ENCODE measurements at places on chromosomes 2 and 18.

GRCh38 chr2:152384992-152385391 is 50.0 kb downstream of the FMNL2 start:
- no peak for DNase-seq

DNA sequence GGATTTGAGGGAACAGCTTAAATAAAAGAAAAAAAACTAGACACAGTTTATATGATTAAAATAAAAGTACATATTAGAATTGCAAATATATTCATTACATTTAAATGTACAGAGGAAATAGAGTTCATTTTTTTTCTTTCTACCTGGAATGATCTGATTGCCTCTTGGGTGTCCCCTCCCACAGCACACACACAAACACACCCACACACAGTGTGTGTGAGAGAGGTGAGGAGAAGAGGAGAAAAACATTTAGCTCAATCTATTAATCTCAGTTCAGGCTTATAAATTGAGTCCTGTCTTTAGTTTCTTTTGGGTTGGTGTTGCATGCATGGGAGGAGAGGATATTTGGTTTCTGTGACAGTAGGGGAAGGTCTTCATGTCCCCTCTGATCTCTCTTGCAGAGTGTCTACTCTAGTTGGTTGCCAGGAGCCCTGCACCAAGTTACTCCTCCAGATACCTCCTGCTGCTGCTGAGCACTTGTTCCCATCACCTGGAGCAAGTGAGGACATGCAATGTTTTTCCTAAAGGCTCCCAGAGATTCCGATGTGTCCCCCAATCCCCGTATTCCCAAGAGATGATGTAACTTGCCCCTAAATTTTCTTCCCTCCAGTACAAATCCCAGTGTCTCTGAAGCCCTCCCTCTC is 50.8 kb upstream of the REG3A start:
- no peak for DNase-seq

DNA sequence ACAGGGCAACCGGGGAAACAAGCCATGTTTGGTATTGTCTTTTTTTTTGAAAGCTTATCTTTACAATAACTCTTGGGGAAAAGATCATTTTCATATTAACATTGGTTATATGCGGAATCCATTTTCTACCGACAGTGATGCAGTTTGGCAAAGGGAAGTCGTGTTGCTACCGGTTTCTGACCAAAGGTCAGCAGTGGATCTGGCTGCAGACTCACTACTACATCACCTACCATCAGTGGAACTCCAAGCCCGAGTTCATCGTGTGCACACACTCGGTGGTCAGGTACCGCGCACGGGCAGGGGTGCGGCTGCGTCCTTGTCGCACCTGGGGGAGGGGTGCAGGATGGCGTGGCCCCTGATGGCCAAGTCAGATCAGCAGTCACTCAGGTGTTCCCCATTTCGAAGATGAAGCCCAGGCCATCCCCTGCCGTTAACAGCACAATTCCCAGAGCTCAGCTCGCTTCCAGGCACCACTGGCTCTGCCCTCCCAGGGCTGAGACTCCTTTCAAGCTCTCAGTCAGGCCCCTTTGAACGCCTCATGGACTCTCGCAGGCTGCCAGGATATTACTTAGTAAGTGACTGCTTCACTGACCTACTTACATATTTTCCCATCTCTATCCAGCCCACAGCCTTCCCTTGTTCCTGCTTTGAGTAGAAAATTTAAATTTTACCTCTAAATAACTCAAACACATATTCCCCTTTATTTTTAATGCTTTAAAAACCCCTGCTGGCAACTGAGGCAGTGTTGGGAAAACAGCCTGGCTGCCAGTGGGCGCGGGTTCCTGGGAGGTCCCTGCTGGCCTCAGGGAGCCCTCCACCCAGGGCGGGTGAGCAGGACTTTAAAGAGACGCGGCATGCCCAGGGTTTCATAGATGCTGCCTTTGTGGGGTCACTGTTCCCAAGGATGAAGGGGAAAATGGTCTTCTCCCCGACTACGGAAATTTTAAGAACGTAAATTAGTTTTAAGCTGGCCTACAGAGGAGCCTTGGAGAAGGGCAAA is 33.6 kb upstream of the RPL31 start:
- no peak for DNase-seq

GRCh38 chr18:11654736-11655605 is 34.1 kb upstream of the GNAL start:
- DNase-seq: peak; percentile 43

DNA sequence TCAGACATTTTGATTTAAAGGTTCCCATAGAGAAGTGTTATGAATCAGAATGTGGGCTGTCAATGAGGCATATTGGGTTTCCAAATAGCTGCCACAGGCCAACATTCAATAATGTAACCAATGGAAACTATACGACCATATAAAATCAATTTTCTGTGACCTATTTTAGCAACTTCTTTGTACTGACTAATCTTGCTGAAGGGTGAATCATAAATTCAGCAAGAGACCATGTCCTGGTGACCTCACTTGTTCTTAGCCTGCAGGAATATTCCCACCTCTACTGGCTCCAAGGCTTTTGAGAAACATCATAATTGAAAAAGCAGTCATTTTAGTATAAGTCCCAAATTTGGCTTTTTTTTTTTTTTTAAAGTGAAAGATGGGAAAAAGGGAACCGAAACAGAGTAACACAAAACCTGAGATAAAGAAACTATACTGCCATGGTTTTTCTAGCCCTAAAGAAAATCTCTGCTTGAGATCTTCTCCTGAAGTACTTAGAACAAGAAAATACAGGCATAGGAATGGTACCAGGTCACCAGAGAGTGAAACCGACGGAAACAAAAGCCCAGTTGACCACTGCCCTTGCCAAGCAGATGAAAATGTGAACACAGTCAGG is 32.1 kb downstream of the PLEKHM3 start:
- DNase-seq: no peak

GRCh38 chr18:65706646-65707045 is 44.2 kb upstream of the CDH7 start:
- DNase-seq: no peak

DNA sequence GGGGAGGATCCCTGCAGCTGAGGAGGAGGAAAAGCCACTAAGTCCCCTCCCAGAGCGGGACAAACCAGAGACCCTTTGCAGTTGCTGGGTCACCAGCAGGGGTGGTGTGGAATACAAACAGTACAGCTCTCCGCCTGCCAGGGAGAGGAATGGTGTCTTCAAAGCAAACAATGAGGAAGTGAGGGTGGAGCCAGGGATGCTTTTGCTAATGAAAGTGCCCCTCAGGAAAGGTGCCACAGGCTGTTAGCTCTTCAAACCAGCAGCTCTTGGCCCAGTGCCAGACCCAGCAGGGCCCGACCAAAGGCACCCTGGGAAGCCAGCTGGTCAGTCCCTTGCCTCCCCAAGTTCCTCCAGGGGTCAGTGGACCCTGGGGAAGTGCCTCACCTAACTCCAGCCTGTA is 102.8 kb downstream of the HIBCH start:
- DNase-seq: no peak
